Neural crest cell (in vitro differentiated cells): ENCODE measurements at places on chromosomes 2 and 18. TPM values are rescaled to one million over a fixed set of nuclear protein-coding genes. Genes with fewer than 3 reads are reported as not detected.

DNA sequence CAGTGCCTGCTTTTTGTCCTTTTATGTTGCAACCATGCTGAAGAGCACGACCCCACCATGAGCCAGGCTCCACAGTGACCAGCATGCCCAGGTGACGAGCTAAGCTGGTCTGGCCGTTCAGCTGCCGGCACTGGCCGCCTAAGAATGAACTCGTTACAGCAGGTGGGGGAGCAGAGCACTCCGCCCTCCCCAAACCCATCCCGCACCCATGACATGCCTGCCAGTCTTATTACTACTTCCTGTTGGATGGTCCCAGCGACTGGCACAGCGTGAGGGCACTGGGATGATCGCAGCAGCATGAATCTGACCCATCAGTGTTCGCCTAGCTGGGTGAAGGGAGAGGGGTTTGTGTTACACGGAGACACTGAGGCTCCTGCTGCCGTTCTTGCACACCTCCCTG is 11.5 kb downstream of the DIPK1C start:
- H3K4me1 ChIP-seq = no peaks in the 10 kb centered on the region
- DNase-seq = no peak
- H3K4me3 ChIP-seq = no peak overlapping the region
- no peak overlapping the region for H3K27ac ChIP-seq
- H3K27me3 ChIP-seq = peaks cover 9% of the 10 kb centered on the region

DNA sequence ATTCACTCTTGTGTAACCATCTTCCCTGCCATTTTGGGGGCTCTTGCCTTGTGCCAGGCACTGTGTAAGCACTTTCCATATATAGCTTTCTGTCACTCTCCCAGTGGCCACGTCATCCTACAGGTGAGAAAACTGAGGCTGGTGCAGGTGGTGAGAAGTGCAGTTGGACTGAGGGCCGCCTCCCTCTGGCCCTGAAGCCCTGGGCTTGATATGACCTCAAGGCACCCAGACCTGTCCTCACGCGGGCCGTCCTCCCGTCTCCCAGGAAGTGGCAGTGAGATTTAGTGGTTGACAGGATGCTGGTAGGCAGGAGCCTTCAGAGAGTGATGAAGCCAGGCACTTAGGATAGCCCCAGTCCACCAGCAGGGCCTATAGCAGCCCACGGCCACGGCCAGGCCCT is 30.5 kb downstream of the MAL start:
- H3K4me1 ChIP-seq = peaks cover 60% of the 10 kb centered on the region
- H3K4me3 ChIP-seq = no peak overlapping the region
- H3K36me3 ChIP-seq = no peaks in the 10 kb centered on the region
- no peak overlapping the region for H3K27ac ChIP-seq

- H3K4me1 ChIP-seq = peaks cover 19% of the 10 kb centered on the region
- peaks cover 3% of the 10 kb centered on the region for H3K36me3 ChIP-seq
- H3K4me3 ChIP-seq = no peak overlapping the region
- H3K27ac ChIP-seq = no peak overlapping the region
Measured at GRCh38 chr2:240420206-240421104, 15.0 kb upstream of the GPC1 start.

DNA sequence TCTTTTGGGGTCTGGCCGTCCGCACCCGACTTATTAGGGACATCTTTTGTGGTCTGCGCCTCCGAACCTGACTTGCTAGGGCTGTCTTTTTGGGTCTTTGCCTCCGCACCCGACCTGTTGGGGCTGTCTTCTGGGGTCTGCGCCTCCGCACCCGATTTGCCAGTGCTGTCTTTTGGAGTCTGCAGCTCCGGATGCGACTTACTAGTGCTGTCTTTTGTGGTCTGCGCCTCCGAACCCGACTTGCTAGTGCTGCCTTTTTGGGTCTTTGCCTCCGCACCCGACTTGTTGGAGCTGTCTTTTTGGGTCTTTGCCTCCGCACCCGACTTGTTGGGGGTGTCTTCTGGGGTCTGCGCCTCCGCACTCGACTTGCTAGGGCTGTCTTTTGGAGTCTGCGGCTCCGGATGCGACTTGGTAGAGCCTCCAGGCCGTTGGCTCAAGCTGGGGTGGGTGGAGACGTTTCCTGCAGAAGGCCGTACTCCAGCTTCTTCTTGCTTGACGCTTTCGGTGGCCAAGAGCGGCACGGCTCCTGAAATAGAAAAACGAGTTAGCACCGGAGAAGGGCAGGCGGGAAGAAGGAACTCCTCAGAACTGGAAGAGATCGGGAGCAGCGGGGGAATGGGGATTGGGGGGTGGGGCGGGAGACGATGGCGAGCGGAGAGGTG is 498 bp downstream of the TGOLN2 start:
- peak overlapping the region; percentile 100 for H3K27ac ChIP-seq
- H3K4me3 ChIP-seq = peak overlapping the region; percentile 96
- no peaks in the 10 kb centered on the region for H3K27me3 ChIP-seq

- no peak overlapping the region for H3K27ac ChIP-seq
- peaks cover 10% of the 10 kb centered on the region for H3K4me1 ChIP-seq
- no peak for DNase-seq
- no peaks in the 10 kb centered on the region for H3K27me3 ChIP-seq
- H3K36me3 ChIP-seq = peaks cover 6% of the 10 kb centered on the region
Measured at GRCh38 chr18:50653402-50654093, 93.7 kb downstream of the MAPK4 start.

GRCh38 chr2:148987286-148987685 is 51.2 kb upstream of the LYPD6B start:
- H3K4me3 ChIP-seq = no peak overlapping the region
- H3K36me3 ChIP-seq = peaks cover 24% of the 10 kb centered on the region
- H3K4me1 ChIP-seq = peaks cover 9% of the 10 kb centered on the region
- H3K27me3 ChIP-seq = no peaks in the 10 kb centered on the region
- H3K27ac ChIP-seq = no peak overlapping the region

DNA sequence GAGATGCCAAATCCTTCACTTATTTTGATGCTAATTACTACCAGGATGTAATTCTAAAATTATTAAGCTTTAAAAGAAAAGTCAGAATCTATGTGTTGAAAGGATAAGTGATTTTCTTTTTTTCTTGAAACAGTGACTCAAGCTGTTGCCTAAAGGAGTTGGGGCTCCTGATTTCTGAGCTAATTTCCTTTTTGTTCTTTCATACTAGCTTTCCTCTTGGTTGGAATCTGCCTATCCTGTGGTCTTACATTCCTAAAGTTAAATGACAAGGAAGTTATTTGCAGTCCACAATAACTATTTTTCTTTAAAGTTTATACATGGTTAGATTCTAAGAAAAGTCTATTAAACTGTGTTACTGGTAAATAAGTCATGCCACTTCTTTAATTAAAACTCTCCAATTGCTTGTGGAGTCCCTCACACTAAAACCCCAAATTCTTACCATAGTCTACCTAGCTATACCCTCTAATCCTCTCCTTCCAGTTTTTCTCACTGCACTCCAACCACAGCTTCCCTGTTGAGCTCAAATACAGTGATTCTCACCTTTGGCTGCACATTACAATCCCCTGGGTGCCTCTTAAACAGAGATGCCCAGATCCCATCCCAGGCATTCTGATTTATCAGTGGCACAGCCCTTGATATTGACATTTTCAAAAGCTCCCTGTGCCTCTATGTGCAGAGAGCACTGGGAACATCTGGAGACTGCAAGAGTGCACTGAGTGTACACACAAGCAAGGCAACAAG is 63.3 kb upstream of the EFEMP1 start:
- H3K4me1 ChIP-seq = no peaks in the 10 kb centered on the region
- H3K27ac ChIP-seq = no peak overlapping the region
- no peak for DNase-seq
- H3K36me3 ChIP-seq = no peaks in the 10 kb centered on the region
- H3K4me3 ChIP-seq = no peak overlapping the region
- peaks cover 38% of the 10 kb centered on the region for H3K27me3 ChIP-seq

GRCh38 chr18:70576276-70577022 is 287.6 kb downstream of the SOCS6 start:
- H3K4me1 ChIP-seq = peaks cover 15% of the 10 kb centered on the region
- H3K27me3 ChIP-seq = no peaks in the 10 kb centered on the region
- peak overlapping the region; percentile 22 for H3K27ac ChIP-seq
- H3K4me3 ChIP-seq = no peak overlapping the region
- H3K36me3 ChIP-seq = peaks cover 2% of the 10 kb centered on the region

DNA sequence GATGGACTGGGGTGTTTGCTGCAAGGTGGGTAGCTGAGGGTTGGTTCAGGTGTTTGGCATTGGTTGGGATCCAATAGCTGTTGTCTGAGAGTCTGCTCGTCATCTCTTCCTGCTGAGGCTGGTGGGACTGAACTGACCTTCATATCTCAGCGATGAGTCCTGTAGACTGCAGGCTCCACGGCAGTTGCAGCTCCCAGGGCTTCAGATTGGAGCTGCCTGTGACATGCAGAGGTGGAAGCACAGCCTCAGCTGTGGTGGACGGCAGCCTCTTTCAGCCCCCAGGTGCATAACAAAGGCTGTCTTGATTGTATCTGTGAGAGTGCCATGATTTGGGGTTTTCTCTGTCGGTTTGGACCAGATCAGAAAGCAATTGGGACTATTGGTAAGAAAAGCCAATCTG is 3.9 kb upstream of the IL1R2 start:
- H3K27me3 ChIP-seq = peaks cover 16% of the 10 kb centered on the region
- no peaks in the 10 kb centered on the region for H3K36me3 ChIP-seq
- no peak for DNase-seq
- no peak overlapping the region for H3K4me3 ChIP-seq

The KCNS3 gene
- 1.4 and 2.7 TPM in 2 replicates for total RNA-seq

The PXDN gene
- total RNA-seq = 217 and 218 TPM in 2 replicates

The GALNT14 gene
- 1.4 and 1.5 TPM in 2 replicates for total RNA-seq

The KLHL14 gene
- total RNA-seq = 2.2 and 2.4 TPM in 2 replicates

The CLEC4F gene
- not detected in 2 replicates for total RNA-seq

The ALLC gene
- not detected in 2 replicates for total RNA-seq

The CEP76 gene
- total RNA-seq = 11.2 and 15.4 TPM in 2 replicates

The C2orf80 gene
- 0.73 and 1.0 TPM in 2 replicates for total RNA-seq

The REG1B gene
- total RNA-seq = not detected in 2 replicates

The KIDINS220 gene
- 60.3 and 61.1 TPM in 2 replicates for total RNA-seq

The RAX gene
- total RNA-seq = not detected in 2 replicates
